Hematopoietic multipotent progenitor cell (in vitro differentiated cells): ENCODE measurements at places on chromosomes 6 and 20.

GRCh38 chr6:132971676-132972075 lies 157.3 kb downstream of the RPS12 start:
- no peak for DNase-seq

- no peak for DNase-seq
These were observed 73.8 kb upstream of the SCP2D1 start for GRCh38 chr20:18739751-18740166.

DNA sequence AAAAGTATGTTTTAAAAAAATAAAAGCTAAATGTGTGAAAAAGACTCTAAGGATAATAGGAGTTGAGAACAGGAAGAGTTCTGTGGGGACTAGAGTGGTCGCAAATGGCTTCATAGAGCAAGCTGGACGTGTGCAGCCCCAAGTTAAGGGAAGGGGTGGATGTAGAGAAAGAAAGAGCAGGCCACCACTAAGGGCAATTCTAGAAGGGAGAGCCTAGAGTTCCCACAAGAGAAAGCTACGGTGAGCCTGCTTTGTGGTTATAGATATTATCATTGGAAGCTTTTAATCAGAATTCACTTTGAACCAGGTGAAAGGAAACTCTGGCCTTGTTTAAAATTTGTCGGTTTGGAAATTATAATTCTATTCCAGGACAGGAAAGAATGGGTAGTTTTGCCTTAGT lies 101.6 kb downstream of the HIVEP2 start:
- DNase-seq: no peak

DNA sequence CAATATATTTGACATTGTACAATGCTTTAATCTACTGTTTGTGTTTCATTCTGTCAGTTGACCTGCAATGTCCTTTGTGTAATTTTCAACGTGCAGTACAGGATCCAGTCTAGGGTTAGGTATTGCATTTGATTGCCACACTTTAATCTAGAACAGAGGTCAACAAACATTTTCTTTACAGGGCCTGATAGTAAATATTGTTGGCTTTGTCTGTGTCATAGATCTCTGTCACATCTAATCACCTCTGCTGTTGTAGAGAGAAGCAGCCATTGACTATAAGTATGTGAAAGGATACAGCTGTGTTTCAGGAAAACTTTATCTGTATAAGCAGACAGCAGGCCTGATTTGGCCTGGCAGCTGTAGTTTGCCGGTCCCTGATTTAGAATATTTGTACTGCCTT lies 39.3 kb downstream of the ATRN start:
- DNase-seq: no peak

DNA sequence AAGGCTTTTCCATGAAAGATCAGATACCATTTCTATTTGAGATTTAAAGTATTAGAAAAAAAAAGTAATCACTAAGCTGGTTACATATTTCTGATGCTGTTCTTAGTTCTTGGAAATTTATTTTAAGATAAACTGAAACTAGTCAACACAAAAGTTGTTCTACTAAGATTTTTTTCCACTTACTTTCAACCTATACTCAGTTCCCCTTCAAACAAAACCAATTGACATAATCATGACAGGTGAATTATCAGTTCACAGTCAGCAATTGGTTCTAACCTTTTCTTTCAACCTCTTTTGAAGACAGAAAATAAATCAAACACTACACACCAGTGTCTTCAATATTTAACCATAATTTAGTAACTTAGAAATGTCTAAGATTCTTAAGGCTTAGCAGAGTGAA lies 228.7 kb downstream of the KHDRBS2 start:
- DNase-seq: no peak

GRCh38 chr6:159720708-159721107 lies 6.6 kb upstream of the WTAP start:
- DNase-seq: peak; percentile 46

DNA sequence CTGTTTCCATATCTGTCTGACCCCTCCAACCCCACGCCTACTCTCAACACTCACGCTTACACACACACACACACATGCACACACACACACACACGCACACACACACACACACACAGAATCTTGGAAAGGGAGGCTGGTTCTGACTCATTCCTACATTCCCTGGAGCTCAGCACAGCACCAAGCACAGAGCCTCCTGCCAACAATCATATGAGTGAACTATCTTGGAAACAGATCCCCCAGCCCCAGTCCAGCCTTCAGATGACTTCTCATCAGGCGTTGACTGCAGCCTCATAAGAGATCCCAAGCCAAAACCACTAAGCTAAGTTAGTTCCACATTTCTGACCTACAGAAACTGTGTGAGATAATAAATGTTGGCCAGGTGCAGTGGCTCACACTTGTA lies 14.1 kb upstream of the HCK start:
- no peak for DNase-seq

DNA sequence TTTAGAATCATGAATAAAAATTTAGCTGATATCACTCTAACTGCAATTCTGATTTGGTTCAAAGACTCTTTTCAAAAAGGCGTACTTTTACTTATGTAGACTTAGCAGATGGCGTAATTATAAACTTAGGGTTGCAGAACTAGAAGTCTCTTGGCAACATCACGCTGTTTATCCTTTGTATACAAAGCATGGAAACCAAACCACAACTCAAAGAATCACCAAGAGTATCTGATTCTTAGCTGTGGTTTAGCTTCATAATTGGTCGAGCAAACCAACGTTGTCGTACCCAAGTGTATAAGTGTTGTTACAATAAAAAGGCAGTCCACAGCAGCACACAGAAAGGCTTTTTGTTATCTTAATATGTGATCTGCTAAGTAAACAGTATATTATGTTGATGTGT lies 18.2 kb downstream of the STMND1 start:
- no peak for DNase-seq

GRCh38 chr6:166556336-166556735 lies 30.1 kb downstream of the RAMACL start:
- no peak for DNase-seq

- DNase-seq: no peak
These were observed 129.8 kb upstream of the TIAM2 start for GRCh38 chr6:154865291-154865690.

DNA sequence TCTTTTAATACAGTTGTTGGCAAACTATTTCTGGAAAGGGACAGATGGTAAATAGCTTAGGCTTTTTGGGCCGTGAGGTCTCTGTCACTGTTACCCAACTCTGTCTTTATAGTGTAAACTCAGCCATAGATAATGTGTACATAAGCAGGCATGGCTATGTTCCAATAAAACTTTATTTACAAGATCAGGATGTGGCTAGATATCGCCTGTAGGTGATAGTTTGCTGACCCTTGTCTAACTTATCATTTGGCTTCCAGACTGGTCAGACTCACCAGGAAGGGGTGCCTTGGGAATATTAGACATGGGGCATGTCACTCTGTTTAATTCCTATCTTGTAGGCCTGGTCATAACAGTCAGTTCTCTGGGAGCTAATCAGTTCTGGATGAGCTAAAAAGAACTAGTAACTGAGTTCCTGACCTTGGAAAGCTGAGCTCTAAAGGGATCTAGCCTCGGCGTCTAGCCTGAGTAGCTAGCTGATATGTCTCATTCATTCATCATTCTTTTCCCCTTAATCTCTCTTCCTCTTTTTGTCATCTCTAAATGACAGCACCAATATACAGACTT lies 163.6 kb downstream of the SLC16A10 start:
- DNase-seq: no peak
